ENCODE measurements at places on chromosomes 7 and 10.

DNA sequence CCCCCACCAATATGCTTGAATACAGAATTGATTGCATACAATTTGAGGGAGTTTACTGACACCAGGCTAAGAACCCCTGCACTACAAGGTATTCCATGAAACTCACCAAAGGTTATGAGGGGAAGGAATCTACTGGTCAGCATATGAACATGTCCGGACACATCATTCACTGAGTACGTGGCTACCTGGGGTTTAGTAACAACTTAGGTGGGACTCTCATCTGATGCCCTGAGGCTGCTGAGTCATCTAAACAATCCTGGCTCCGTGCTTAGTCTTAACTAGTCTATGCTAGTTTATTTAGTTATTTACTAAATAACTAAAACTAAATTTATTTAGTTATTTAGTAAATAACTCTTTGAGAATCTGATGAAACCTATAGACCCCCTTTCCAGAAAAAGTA lies 11.3 kb downstream of the PI4K2A start:
- no peak for DNase-seq

GRCh38 chr7:70739646-70740210 lies 392.2 kb upstream of the GALNT17 start:
- DNase-seq, result no peak

DNA sequence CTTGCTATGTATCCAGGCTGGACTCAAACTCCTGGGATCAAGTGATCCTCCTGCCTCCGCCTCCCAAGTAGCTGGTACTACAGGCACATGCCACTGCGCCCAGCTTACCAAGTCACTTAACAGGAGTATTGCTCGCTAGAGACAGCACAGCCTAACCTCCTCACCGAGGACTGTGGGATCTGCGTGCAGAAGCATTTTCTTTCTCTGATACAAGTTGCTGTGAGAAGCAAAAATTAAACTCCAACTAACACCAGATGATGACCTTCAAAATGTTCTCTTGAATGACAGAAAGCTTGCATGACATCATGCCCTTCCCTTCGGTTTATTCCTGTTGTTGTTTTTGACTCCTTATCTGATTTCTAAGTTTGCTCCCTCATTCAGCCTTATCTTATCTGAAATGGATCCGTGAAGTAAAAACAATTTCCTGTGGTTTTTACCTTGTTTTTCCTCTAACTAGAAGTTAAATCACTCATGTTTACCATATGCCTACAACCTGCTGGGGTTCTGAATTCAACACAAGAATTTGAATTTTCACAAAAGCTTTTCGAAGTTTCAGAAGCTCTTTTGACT lies 94.4 kb upstream of the KIF5B start:
- DNase-seq, result no peak

DNA sequence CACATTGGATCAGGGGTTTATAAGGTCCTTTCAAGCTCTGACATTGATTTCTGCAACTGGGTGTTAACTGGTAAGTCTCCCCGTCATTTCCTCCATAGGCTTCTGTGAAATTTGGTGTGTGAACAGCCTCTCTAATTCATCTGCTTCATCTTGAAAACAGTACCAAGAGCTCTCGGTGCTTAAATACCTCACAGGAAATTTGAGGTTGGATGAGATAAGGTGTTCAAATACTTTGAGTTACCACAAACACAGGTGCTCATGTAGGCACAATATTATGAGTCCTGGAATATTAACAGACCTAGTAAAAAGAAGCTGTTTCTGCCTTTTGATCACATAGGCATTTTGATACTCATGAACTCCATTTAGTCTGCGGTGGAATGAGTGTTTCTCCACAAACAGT lies 85.2 kb downstream of the RTKN2 start:
- no peak for DNase-seq

GRCh38 chr7:73565675-73566340 lies 8.3 kb upstream of the BCL7B start:
- DNase-seq, result no peak

DNA sequence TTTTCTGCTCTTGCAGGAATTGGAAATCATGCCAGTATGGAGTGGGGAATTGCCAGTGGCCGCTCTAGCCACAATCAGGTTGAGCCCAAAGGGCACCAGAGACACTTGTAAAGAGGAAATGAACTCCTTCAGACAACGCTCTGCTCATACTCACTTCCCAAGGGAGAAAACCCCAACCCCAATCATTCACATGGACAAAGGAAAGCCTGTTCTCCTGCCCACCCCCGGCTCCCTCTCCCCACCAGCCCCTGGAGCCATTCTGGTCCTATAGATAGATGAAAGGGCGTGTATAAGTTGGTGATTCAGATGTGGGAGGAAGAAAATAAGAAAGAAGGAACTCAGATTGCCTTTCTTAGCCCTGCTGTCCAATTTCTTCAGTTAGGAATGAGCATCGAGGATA lies 57.4 kb downstream of the GFRA1 start:
- no peak for DNase-seq

- no peak for DNase-seq
These were observed 4.7 kb downstream of the CRCP start for GRCh38 chr7:66119245-66119850.

DNA sequence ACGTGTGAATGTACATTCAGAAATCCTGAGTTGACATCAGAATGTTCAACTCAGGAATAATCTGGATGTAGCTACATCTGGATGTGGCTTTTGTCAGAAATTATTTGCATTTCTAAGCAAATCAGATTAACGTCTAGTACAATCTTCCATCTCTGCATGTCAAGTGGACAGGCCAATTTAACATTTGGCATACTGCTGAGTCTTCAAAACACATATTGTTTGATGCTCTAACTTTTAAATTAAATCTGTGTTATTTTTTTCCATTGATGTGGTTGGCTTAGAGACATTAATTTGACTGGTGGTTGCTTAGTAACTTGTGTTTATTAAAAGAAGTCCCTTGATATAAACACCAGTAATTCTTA lies 3.4 kb downstream of the STAMBPL1 start:
- no peak for DNase-seq

- DNase-seq, result no peak
These were observed 88.5 kb downstream of the PPP1R17 start for GRCh38 chr7:31775556-31775955.

- DNase-seq, result no peak
These were observed 25.3 kb downstream of the PFKFB3 start for GRCh38 chr10:6228010-6228511.

GRCh38 chr10:101579516-101579870 lies 8.6 kb downstream of the POLL start:
- no peak for DNase-seq

DNA sequence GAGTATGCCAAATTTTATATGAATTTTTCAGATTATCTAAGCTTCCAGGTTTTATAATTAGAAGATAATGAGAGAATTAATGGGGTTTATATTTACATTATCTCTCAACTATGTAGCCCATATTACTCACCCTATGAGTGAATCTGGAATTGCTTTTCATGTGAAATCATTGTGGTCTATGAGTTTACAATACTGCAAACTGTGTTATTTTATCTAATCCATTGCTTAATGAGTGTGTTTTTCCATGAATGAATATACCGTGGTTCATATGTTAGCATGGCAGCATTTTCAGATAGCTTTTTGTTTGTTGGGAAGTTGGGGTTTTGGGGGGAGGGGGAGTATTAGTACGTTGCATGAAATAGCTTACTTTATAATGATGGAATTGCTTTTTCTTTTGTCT lies 44.5 kb downstream of the FGFBP3 start:
- no peak for DNase-seq

GRCh38 chr7:95066737-95067530 lies 159.5 kb downstream of the PPP1R9A start:
- no peak for DNase-seq

DNA sequence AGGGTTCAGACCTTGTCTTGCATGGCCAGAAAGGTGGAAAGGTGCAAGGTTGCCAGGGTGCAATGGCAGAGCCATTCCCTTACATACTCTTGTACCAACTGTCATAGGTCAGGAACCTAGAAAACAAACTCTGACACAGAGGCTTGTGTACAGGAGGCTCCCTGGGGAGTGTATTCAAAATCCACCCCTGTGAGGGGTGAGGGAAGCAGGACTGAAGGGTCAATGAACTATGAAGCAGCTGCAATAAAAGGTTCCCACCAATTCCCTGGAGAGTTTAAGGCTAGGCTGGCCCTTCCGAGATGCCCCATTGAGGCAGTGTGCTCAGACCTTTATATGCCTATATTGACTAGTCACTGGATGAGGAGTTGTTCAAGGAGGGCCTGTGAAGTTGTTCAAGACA lies 13.9 kb upstream of the CUZD1 start:
- DNase-seq, result no peak

- no peak for DNase-seq
These were observed 34.8 kb downstream of the HTR5A start for GRCh38 chr7:155104913-155105312.

DNA sequence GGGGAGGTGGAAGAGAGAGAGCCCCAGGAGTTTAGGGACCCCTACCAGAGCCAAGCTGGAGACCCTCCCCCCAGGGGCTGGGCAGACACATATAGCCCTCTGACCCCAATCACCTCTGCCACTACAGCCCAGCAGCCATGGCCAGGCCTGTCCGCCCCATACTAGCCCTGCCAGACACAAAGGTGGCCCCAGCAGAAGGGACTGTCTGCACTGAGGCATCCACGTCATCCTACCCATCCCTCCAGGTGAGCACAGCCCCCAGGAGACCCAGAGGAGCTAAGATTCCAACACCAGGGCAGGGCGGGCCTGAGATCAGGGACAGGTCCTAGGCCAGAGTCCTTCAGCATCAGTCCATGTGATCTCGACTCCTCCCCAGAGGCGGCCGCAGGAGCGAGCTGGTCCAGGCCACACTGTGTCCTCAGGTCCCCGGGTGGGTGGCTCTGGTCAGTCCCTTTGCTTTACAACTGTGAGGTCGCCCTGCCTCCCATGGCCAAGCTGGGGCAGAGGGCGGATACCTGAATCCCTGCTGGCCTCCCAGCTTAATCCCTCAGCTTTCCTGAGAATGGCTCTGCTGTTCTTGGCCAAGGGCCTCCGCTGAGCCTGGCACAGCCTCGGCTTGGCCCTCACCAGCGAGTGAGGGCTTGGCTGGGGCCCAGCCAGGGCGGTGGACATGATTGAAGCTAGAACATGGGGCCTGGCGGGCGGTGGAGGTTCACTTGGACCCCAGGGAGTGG lies 14.3 kb upstream of the ELN start:
- no peak for DNase-seq

GRCh38 chr7:101882595-101883564 lies 65.5 kb downstream of the CUX1 start:
- no peak for DNase-seq

GRCh38 chr10:111523016-111523415 lies 446.2 kb downstream of the ADRA2A start:
- DNase-seq, result no peak

DNA sequence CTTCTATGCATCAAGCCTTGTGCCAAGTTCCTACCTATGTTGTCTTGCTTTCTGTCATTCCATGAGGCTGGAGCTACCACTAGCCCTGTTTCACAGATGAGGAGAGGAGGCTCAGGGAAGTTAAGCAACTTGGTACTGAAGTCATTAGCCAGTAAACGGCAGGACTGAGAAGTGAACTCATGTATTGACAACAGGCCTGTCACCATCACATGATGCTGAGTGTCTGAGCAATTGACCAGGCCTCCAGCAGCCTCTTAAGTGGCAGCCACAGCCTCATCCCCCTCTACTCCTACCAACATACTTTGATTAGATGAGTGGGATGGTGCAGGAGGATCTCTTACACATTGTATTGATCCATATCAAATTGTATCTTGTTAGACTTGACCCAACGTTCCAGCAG lies 317.6 kb downstream of the GRID1 start:
- DNase-seq, result no peak

- peak; percentile 36 for DNase-seq
These were observed at the start of gene SRGN for GRCh38 chr10:69087590-69088470. SRGN (plus strand) TSS chr10:69088103; CDS start chr10:69088158, 55 bp downstream.

GRCh38 chr7:112421666-112422486 lies 28.4 kb upstream of the IFRD1 start:
- no peak for DNase-seq

- DNase-seq, result no peak
These were observed 165.4 kb upstream of the ADO start for GRCh38 chr10:62639144-62639543.

- DNase-seq, result no peak
These were observed 281.7 kb downstream of the KLF6 start for GRCh38 chr10:3503299-3503698.

DNA sequence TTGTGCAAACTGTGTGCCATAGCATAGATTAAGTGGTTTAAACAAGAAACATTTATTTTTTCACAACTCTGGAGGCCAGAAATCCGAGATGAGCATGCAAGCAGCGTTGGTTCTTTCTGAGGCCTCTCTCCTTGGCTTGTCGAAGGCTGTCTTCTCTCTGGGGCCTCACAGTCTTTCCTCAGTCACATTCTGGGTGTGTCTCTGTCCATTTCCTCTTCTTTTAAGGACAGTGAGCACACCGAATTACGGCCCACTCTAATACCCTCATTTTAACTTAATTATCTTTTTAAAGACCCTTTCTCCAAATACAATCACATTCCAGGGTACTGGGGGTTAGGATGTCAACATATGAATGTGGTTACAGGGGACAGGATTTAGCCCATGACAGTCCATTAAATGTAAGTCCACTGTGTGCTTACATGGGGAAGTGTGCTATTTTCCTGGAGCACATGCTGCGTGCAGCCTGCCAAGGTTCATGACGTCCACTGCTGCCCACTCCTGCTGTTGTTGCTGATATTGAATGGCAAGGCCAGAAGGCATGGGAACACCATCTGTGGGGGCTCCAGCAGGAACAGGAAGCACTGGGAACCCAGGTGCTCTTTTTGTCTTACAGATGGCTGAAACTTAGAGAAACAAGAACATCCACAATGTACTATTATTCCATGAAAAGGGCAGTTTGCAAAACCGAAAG lies 365.5 kb downstream of the GALNT17 start:
- no peak for DNase-seq

GRCh38 chr7:50349963-50350944 lies 45.7 kb downstream of the IKZF1 start:
- DNase-seq, result no peak

DNA sequence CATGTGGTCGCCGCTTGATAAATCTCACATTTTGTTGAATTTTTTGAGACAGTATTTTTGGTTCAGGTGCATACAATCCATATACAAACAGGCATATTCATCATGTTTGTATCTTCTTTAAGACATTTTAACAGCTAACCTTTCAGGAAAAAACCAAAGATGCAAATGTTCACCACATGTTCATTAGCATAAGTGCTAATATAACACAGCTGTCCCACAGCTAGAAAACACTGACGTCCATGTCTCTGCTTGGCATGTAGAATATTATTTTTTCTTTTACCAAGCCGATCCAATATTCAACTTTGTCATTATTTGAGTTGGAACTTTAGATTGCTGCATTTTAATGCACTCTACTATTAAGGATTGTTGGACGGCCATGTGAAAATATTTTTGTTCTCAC lies 31.2 kb downstream of the BMPER start:
- no peak for DNase-seq

GRCh38 chr10:43160921-43161255 lies 22.6 kb downstream of the CSGALNACT2 start:
- DNase-seq, result no peak

GRCh38 chr7:35969066-35969465 lies 168.2 kb downstream of the SEPTIN7 start:
- DNase-seq, result no peak

GRCh38 chr7:48274662-48275061 lies 103.4 kb downstream of the ABCA13 start:
- no peak for DNase-seq

All from memory B cell (primary cell).